BJ (cell line): ENCODE measurements at places on chromosomes 13 and 19.
A peak's percentile ranks its signal among the peaks of the same experiment; 100 is the strongest.

GRCh38 chr13:43305416-43305815 is 282.0 kb downstream of the DNAJC15 start:
- no peak for DNase-seq

DNA sequence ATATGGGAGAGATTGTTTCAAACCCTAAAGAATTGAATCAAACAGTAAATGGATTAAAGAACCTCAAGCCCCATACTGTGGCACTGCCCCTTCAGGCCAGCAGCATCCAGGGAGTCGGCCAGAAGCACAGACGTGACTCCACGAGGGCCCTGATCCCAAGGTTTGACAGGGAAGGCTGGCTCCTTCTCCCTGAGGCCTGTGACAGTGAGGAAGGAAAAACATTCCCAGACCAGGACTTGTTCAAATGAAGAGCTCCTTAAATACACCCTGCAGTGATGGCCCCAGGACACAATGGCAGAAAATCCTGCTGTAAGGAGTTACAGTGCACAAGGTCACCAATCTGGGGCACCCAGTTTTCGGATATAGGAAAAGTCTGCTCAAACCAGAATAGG is 91.0 kb downstream of the COL4A1 start:
- no peak for DNase-seq

- DNase-seq = peak; percentile 9
Measured at GRCh38 chr19:29878973-29879654, 62.9 kb upstream of the URI1 start.

DNA sequence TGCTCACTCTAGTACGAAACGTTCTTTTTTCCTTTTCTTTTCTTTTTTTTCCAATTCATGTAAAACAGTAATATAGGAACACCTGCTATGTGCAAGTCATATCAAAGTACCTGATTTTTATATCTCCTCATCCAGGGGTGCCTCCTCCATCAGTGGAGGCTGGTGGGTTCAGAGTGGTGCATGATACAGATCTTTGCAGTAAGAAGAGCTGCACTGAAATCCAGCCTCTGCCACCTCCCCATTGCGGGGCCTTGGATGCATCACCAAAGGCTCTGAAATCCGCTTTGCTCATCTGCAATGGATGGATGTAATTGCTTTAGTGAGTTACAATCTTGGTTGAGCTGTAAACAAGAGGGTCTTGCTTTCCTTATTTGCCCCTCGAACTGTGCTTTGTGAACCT is 38.3 kb downstream of the GPR12 start:
- no peak for DNase-seq

DNA sequence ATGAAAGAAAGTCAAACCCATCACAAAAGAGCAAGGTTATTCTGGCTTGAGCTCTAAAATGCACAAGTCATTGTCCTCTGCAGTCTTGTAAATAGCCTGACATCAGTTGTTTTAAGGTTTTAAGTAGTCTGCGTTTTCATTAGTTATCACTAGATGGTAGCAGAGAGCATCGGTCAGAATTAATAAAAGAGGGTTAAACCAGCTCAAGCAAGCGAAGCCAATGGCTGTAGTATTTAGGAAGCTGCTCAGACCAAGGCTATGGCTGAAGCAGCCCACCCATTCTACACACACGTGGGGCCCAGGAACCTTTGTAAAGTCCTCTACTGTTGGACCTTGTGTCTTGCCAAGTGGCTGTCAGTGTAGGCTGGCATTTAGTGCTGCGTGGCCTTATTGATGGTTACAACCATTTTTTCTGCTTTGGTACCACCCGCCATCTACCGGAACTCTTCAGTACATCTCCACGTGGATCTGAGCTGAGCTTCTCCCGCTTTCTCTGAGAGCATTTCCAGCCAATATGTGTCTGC is 13.3 kb upstream of the ZNF57 start:
- peak; percentile 29 for DNase-seq

DNA sequence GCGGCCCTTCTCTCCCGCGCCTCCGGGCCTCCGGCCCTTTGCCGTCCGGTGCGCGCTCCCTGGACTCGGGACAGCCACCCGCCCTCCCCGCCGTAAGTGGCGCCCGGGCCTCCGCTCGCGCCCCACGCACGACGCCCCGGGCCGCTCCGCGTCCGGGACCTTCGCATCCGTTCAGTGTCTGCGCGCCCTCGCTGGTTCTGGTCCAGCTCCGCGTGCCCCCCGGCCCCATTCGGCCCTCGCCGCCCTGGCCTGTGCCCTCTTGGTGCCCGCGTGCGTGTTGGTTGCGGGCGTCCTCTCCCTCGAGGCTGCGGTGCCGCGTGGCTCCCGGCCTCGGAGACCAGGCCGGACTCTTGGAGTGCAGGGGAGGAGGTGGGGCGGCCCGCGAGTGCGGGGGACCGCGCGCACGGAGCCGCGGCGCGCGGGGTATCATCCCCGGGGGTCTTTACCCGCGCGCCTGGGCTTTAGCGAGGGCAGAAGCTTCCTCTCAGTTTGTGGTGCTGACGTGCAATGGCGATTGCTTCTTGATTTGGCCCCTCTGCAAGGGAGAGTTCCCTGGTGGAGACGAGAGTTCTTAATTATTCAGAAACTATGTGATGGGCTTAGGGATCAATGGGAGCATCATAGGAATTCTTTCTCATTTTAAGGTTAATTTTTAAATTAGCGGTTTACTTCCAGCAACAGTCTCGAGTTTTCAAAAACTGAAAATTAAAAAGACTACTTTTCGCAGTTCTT is 757 bp downstream of the WASF3 start:
- DNase-seq = no peak

GRCh38 chr13:106385654-106386053 is 149.8 kb downstream of the EFNB2 start:
- no peak for DNase-seq

DNA sequence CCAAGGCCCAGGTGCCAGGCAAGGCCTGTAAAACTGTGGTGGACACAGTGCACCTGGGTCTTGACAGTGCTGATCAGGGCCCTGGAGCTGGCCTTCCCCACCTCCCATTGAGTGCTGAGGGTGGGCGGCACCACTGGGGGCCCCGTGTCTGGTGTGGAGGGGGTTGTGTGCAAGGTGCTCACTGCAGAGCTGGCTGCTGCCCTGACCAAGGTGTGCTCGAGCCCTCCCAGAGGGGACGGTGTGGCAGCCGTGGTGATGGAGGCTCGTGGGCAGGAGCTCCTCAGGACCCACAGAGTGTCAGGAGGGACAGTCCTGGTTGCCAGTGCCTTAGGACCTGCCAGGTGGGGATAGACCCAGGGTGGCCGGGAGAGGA is 23.0 kb downstream of the ATP4B start:
- DNase-seq = no peak

DNA sequence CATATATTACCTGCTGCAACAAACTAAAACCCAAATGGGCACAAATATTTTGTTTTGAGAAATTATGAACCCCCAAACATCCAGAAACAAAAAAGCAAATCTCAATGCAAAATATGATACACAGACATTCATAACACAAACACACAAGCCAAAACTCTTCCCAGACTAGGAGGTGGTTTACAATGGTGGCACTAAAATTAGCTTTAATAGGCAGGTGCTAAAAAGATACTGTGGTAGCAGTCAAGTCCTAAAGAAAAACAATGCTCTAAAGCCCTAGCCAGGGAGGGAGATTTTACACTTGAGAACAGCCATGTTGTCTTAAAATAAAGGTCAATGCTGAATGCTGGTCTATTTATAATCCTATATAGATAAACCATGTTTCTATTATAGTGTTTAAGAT is 65.0 kb downstream of the DOCK9 start:
- no peak for DNase-seq

DNA sequence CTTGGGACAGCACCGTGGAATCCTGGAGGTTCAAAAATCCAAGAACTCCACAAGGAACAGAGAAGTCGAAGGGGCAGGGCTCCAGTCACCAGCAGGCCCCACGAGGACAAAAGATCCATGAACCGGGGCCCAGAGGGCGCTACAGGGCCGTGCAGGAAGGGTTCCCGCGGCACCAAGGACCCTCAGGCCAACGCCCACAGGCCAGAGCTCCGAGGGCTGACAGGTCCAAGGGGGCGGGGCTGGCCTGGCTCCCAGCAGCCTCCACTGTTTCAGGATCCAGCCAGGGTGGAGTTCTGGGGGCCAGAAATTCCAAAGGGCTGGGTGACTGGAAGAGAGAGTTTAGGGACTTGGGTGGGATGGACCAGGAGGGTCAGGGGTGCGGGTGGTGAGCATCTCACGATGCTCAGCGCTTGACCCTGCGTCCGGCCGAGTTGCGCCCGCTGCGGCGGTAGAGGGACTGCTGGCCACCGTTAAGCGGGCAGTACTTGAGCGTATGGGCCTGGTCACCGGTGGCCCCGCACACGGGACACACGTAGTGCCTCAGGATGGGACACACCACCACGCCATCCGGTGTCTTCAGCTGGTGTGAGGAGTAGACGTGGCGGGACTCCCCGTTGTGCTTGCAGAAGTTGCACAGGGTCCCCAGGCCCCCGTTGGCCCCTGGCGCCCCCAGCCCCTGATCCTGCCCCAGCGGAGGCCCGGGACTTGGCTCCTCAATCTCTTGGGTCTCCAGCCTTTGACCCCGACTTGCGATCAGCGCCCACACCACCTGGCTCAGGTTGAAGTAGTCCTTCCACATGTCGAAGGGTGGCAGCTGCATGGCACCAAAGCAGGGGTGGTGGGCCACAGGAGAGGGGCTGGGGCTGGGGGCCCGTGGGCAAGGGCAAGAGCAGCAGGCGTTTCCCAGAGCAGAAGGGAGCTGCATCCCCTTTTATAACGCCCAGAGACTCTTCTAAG is at the start of gene NANOS2:
Gene NANOS2 (minus strand): TSS at position 905 of the 957 bp plus-strand sequence. CDS start 85 bp downstream, at position 820.
- no peak for DNase-seq

DNA sequence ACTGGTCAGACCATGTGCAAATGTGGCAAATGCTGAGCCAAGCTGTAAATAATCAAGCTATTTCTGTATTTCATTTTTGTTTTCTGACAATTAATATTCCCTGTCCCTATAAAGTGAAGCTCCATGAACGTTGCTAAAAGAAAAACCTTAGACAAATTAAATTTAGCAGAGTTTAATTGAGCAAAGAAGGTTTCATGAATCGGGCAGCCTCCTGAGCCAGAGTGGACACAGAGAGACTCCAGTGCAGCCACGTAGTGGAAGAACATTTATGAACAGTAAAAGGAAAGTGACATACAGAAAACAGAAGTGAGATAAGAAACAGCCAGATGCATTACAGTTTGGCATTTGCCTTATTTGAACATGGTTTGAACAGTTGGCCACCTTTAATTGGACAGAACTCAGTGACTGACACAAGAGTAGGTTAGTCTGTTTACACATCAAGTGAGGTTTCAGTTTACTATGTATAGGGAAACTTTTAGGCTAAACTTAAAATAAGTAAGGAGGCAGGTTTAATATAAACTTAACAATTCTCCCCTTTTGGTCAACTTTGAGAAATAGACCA is 69.7 kb downstream of the UFM1 start:
- DNase-seq = no peak

DNA sequence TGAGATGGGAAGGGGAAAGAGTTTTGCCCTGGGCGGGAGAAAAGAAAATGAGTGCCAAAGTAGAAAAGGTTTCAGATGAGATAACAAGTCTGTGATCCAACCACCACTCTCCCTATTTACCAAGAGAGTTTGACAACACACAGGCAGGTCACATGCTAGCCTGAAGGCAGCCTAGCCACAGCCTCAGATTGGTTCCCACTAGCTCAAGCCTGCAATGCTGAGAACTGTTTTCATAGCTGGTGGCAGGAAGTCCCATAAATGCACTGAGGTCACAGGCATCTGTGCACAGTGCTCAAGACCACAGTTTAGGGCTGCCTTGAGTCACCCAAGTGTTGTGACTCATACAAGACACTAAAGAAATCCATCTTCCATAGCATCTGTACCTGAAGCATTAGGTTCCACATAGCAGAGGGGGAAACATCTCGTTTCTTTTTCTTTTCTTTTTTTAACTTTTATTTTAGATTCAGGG is 18.5 kb upstream of the POP4 start:
- peak; percentile 10 for DNase-seq

DNA sequence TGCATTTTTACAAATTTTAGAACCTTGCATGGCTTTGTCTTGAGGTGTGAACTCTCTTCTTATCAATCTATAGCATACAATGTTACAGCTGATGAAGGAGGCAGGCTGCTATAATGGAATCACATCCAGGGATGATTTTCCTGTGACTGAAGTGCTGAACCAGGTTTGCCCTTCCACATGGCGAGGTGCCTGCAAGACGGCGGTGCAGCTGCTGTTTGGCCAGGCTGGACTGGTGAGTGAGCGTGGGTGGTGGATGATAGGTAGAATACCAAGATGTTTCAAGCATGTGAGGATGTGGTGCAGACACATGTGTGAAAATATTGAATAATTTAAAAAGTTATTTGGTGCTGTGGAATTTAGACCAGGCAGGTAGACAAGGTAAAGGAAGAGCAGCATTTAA is 34.9 kb upstream of the GPI start:
- DNase-seq = no peak
